ENCODE measurements at places on chromosomes 13 and 19. TPM values are rescaled to one million over a fixed set of nuclear protein-coding genes. Genes with fewer than 3 reads are reported as not detected.
A peak's percentile ranks its signal among the peaks of the same experiment; 100 is the strongest.

GRCh38 chr19:3556423-3556977, 886 bp downstream of the MFSD12 start:
- DNase-seq = no peak

DNA sequence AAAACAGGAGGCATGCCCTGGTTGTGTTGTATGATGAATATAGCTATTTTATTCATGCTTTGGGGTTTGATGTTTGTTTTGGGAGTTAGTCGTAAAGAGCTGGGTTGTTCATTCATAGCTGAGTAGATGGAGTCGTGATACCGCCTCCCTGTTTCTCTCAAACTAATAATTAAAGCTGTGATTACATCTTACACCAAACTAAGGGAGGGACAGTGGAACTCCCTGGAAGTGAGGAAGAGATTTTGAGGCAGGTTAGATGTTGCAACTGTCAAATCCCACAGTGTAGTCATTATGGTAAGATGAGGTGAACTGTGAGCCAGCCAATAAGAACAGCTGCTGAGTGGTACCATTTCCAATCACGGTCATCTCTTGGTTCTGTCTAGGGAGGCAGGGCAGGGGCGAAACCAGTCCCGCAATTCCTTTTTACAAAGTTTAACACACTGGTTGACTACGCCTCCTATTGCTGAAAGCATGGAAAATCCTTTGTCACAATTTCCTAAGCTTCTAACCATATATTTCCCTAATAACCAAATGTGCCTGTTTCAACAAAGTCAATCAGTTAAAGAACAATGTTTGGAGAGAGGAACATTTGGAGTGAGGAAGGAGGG, 207.6 kb upstream of the SERP2 start:
- DNase-seq = no peak

DNA sequence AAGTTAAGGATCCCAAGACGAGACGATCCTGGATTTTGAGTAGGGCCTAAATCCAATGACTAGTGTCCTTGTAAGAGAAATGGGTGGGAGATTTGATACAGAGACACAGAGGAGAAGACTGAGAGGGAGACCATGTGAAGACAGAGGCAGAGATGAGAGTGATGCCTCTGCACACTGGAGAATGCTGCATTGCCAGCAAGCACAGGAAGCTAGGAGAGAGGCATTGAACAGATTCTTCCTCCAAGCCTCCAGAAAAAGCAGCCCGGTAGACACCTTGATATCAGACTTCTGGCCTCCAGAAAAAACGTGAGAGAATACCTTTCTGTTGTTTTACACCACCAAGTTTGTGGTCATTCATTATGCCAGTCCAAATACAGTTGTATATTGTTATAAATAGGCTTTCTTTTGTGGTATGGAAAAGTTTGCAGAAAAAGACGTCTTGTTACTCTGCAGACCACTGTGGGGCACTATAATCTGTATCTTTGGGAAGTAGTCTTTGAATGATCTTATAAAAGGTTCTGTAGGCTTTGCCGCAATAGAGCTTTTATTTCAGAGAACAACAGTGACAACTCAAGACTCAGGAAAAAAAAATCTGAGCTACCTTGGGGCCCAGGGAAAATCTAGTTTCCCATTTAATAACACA, 17.9 kb upstream of the RFC3 start:
- no peak for DNase-seq

The AMH gene
- 12.1 TPM for total RNA-seq

- DNase-seq = peak; percentile 51
These were observed 44.6 kb downstream of the ZNF787 start for GRCh38 chr19:56076498-56076897.

The NLRP7 gene
- total RNA-seq = not detected

DNA sequence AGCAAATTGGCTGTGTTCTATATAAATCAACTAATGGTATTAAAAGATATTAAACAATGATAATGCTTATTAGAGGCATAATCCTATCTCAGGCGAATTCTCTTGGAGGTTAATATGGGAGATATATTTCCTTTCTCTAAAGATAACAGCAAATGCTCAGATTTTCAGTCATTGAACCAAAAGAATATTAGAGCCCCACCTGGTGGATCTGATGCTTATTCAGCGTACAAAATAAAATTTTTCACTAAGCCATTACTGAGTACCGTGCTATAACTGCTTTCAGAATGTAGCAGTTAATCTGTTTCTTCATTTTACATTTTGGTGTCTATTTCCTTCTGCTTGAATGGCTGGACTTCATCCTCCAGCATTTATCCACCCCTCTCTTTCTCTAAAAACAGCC, 143.3 kb upstream of the IPO5 start:
- no peak for DNase-seq

The PCDH20 gene
- not detected for total RNA-seq

DNA sequence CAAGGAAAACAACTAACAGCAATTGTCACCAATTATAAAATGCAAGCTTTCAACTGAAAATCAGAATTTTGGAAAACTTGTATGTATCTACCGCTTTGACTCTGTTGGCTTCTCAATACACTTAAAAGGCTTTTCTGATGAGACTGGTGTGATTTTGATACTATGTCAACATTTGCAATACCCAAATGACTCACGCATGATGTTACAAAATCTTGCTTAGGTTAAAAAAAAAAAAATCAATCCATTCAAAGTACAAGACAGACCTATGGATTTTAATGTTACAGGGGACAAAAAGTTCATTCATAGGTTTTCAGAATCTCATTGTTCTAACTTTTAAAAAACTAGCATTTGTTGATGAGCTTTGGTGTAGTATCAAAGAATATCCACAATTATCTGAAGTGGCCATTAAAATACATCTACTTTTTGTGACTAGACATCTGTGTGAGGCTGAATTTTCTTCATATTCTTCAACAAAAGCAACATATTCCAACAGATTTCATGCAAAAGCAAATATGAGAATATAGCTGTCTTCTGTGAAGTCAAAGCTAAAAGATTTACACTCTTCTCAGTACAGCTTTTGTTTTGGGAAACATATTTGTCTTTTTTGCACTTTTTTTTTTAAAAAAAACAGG, 10.7 kb downstream of the ELF1 start:
- no peak for DNase-seq

GRCh38 chr19:45872095-45872919, 8.2 kb downstream of the FOXA3 start:
- no peak for DNase-seq

DNA sequence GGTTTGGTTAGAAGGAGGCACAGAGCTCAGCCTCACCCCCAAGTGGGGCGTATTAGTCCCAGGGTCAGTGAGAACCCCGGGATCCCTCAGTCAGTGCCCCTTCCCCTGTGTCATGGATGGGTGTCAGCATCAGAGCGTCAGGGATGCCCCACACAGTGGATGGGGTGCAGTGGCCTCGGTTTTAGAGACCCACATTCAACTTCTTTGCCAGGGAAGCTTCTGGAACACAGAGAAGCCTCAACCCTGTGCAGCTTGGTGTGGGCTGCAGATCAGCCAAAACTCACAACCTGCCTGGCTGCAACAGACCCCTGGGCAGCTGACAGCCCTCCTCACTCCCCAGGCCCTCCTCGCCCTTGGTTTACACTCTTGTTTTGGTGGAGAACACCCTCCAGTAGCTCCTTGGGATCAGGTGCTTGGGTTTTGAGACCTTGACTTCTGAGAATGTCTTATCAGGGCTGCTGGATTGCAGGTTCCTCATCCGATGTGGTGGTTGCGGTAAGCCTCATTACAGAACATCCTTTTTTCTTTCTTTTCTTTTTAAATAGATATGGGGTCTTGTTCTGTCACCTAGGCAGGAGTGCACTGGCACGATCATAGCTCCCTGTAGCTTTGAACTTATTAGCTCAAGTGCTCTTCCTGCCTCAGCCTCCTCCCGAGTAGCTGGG, 11.0 kb downstream of the ZNF333 start:
- no peak for DNase-seq

DNA sequence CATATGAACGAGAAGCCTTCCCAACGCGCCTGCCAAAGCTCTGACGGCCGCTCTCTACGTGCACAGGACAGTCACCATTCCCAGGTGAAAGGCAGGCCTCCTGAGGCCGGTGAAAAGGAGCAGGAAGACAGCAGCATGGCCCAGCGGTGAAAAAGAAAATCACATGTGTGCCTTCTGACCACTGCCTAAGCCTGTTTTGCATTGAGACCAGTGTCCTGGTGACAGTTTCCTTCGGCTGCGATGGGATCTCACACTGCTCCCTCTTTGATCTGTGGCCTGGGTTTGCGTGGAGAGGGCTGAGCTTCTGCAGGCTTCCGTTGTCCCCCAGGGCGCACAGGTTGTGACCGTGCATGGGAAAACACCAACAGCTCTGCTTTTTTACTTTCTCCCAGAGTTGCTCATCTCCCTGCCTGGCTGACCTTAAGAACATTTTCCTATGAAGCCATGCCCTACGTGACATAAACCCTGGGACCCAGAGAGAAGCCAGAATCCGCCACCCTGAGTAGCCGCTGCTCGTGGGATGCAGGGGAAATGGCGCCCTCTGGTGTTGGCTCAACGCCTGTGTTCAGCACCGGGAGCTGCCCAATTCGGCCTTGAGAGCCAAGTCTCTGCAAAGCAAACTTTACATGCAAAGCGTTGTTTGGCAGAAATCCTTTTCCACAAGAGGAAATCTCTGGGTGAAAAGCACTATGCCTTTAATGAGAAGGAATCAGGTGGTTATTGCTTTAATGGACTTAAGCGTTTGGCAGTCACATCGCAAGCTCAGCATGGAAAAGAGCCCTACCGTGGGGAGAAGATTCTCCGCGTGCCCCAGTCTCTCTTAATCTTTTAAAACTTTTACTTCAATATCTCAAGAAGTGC, 112.2 kb upstream of the GPR12 start:
- peak; percentile 76 for DNase-seq

DNA sequence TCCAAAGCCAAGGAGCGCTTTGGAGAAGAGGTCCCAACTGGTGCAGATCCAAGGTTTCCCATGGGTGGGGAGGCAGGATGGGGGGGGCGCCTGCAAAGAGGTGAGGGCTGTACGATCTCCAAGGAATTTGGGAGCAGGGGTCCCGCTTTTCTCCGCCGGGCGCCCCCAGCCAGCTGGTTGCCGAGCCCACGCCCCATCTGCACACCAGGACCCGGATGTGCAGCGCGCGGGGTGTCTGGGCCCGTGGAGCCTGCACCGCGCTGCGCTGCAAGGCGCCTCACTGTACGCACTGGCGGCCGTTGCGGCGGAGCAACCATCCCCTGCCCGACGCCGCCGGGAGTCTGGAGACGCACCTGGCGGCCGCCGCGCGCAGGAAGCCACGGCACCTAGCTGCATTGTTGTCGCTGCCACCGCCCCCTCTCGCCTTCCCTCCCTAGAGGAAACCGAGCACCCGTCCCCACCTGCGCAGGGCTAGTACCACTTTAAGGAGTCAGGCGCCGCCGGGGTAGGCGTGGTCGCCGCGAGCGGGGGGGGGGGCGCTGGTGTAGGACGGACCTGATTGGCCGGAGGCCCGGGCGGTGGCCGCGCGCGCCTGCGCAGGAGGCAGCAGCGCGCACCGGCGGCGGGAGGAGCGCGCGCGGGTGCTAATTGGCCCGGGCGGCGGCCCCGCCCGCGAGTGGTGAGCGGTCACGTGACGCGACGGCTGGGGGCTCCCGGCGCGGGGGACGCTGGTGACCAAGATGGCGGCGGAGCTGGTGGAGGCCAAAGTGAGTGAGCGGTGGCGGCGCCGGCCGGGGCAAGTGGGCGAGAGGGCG, at the start of gene PIAS4:
TSS of gene PIAS4 (plus strand) at position 716 of the 815 bp plus-strand sequence. CDS start at position 741, 25 bp downstream.
- DNase-seq = peak; percentile 96

The MEF2B gene
- 3.6 TPM for total RNA-seq

DNA sequence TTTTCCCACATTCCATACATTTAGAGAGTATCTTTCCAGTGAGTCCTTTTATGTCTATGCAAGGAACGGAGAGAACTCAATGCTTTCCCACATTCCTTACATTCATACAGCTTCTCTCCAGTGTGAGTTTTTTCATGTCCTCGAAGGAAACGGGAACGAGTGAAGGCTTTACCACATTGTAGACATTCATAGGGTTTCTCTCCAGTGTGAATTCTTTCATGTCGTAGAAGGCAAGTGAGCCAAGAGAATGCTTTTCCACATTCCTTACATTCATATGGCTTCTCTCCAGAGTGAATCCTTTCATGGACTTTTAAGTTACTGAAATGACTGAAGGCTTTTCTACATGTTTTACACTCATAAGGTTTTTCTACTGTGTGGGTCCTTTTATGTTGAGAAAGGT, 17.1 kb downstream of the ZNF823 start:
- no peak for DNase-seq

DNA sequence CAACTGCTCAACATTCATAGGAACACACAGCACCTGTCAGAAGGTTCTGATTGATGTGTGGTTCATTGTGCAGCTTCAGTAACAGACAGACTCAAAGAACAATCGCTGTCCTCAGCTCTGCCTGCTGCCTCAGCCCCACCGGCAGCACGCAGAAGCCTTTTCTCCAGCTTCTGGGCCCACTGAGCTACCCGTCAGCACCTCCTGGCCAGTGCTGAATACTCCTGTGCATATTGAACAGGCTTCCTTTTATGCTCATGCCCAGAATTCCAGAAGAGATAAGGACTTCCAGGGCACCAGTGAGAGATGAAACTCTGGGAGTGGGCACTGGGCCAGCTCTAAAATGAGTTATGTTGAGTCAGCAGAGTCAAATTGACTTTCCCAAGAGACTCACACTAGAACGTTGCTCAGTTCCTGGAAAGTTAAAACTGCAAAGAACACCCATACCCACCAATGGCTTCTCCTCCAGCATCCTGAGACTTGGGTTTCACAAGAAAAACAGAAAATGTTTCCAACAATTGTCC, 119.3 kb downstream of the COL4A1 start:
- DNase-seq = no peak

- DNase-seq = no peak
These were observed 113.0 kb upstream of the ARGLU1 start for GRCh38 chr13:106680796-106681472.

DNA sequence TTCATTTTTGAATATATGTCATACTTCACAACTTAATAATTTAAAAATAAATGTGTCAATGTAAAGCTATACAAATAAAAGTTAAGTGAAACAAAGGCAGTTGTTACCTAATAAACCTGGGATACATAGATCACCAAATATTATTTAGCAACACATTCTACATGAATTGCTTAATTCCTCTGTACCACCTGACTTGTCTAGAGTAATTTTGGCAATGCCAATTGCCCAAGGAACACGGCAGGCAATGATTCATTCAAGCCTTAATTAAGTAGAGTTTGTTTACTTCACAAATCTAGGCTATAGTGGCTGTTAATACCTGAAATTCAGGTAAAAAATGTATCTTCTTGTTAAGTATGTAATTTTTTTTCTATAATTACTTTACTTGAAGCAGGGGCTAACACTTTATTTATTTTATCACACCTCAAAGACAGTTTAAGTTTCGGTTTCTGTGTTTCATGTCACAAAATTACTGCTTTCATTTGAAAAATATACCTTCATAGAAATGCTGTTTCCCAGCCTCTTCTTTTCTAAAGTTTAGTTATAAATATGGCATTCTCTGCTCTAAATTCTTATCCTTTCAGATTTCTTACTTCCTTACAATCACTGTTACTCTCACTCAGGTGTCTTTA, 705.7 kb downstream of the SLITRK5 start:
- DNase-seq = no peak

The LTBP4 gene
- total RNA-seq = 54.3 TPM

The GZMM gene
- 86.9 TPM for total RNA-seq

Measured in activated CD8-positive, alpha-beta T cell treated with anti-CD3 and anti-CD28 coated beads, Interleukin-2, amount 10 ng/mL, durations not matched to agents 7 days and 5 days (primary cell).